ENCODE measurements at places on chromosomes 1 and 21.

GRCh38 chr1:63012339-63012738, 228.4 kb downstream of the ATG4C start:
- DNase-seq, result no peak

DNA sequence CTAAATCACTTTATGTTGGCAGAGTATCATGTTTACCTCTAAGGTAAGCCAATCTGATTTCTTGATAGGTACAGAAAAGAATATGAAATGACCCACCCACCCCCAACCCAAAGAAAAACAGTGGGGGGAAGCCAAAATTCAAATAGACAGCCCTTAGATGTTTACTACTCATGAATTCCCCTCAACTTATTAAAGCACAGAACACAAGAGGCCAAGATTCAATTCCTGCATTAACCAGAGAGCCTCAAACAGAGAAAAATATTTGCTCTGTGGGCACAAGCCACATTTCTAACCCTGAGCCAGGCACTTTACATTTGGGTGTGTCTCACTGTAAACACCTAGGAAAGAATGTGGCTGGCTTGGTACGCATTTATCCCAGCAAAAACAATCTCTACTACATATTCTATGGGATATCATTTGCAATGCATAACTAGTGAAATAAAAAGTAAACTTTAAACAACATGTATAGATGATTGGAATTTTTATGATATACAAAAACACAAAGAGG, 84.3 kb downstream of the PTPN14 start:
- DNase-seq, result no peak

GRCh38 chr1:145740269-145740668, 21.0 kb downstream of the CD160 start:
- DNase-seq, result no peak

- no peak for DNase-seq
Measured at GRCh38 chr21:42312626-42313104, 2.5 kb downstream of the TFF3 start.

DNA sequence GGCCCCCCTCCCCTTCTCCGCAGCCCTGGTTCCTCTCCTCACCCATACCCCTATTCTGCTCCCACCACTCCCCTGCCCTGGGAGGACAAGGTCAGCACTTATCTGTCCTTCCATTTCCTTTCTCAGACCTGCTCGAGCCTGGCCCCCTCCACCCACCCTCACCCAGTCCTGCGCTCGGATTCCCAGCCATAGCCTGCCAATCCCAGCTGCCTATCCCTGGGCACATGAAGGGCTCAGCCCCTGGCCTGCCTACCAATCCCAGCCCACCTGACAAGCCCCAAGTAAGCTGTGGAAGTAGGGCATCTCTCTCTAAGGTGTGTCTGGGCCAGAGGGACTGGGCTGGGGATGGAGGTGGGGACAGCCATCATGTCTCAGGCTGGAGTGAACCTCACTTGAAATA, 5.4 kb downstream of the BLACAT1 start:
- DNase-seq, result no peak

GRCh38 chr1:7962636-7963377, 1.3 kb downstream of the PARK7 start:
- no peak for DNase-seq

GRCh38 chr1:31787261-31787660, 23.1 kb upstream of the ADGRB2 start:
- DNase-seq, result peak; percentile 48

GRCh38 chr1:215444715-215445414, 122.2 kb upstream of the KCTD3 start:
- DNase-seq, result no peak

- no peak for DNase-seq
Measured at GRCh38 chr1:26745191-26745590, 42.6 kb upstream of the PIGV start.

DNA sequence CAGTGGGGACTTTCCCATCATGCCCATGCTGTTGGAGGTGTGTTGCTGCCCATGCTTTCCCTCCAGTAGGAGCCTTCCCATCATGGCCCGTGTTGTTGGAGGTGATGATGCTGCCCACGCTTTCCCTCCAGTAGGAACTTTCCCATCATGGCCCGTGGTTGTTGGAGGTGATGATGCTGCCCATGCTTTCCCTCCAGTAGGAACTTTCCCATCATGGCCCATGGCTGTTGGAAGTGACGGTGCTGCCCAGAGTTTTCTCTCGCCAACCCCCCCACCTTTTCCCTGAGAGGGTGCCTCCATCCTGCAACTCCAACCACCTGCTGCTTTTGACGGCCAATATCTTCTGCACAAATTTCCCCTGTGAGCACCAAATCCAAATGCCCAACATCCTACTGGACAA, 205.7 kb downstream of the TOMM20 start:
- no peak for DNase-seq

DNA sequence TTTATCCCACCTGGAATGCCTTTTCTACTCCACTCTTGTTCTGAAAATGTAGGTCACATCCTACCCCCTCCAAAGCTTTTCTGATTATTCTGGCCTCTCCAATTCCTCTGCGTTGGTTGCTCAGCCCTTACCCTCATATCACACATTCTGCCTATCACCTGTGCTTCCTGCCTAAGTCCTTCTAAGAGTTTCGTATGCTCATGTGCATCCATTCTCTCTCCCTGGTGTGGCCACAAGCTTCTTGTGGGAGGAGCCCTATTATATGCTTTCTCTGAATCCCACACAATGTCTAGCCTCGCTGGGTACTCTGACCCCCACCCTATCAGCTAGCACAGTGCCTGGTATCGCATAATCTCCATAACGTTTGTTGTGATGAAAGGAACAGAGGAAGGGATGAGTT, 54.2 kb downstream of the CD58 start:
- DNase-seq, result no peak

GRCh38 chr21:29145852-29146453, 15.5 kb downstream of the MAP3K7CL start:
- no peak for DNase-seq

DNA sequence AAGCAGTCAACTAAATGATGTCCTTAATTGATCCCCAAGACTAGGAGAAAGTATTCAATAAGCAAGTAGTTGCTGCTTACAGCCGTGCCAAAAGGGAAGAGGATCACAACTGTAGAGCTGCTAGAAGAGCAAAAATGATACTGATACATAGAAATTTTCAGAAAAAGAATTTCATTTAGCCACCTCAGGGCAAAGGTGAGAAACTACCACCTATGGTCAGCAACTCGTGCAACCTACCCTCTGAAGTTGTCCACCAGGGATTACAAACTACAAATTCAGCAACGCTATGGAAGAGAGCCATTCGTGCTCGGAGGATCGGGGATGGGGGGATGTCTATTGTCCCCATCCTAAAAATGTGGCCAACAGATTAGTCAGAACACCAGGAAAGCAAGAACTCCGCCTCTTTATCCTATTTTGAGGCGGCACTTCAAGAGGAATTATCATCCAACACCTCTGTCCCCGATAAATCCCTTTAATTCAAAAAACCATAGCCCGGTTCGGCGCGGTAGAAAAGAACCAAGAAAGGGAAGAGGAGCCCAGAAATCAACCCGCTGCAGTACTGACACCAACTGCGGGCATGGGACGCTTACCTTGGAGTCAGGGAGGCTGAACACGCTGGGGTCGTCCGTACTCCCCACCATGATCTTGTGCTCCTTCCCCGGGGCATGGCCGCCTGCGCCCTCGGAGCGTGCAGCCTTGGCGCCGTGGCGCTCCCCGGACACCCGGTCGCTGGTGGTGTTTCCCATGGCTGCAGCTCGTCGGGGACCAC, 687 bp downstream of the PRKAB2 start:
- no peak for DNase-seq

- no peak for DNase-seq
Measured at GRCh38 chr1:56566994-56567393, 12.4 kb downstream of the PLPP3 start.

DNA sequence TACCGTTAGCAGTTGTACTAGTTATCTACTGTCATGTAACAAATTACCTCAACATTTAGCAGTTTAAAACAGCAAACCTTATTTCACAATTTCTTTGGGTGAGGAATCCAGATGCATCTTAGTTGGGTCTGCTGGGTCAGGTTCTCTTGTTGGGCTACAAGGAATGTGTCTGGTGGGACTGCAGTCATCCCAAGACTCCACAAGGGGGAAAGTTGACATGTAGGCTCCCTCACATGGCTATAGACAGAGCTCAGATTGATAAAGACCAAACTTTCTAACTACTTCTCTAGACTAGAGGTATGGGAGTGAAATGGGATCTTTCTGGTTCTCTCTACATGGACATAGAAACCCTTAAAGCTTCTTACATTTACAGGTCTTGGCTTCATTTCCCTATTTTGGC, 160.9 kb downstream of the UCK2 start:
- DNase-seq, result no peak

DNA sequence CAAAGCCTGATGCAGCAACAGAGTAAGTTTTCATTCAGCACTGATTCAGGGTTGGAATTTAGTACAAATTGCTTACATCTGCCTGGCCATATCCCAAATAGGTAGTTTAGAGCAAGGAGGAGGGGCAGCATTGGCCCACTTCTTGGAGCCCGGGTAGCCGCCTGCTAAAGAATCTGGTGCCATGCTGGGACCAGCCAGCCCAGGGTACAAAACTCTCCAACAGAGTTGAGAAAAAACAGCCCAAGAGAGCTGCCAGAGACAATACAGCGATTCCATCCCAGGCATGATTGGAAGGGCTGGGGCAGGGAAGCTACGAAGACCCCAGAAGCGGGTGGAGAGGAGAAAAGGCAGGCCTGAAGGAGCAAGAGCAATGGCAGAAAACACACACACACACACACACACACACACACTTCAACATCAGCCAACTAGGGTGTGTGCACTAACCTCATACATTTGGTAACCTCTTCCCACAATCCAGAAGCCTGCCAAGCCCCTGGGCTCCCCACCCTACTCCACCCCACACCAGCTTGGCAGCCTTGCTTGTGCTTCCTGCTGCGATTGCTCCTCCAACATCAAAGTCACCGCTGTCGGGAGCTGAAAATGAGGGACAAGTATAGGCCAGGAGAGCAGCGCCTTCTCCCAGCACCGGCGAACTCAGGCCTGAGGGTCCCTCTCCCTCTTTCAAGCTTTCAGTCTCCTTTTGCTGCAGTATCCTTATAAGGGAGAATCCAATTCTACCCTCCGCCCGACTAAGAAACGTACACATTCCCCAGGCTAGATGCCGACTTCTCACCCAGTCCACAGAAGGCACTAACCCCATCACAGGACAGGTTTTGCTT, 1.2 kb downstream of the PIK3C2B start:
- DNase-seq, result peak; percentile 87

GRCh38 chr1:72375226-72375625, 92.9 kb upstream of the NEGR1 start:
- no peak for DNase-seq

- DNase-seq, result no peak
Measured at GRCh38 chr1:166297993-166298392, 131.2 kb upstream of the FAM78B start.

DNA sequence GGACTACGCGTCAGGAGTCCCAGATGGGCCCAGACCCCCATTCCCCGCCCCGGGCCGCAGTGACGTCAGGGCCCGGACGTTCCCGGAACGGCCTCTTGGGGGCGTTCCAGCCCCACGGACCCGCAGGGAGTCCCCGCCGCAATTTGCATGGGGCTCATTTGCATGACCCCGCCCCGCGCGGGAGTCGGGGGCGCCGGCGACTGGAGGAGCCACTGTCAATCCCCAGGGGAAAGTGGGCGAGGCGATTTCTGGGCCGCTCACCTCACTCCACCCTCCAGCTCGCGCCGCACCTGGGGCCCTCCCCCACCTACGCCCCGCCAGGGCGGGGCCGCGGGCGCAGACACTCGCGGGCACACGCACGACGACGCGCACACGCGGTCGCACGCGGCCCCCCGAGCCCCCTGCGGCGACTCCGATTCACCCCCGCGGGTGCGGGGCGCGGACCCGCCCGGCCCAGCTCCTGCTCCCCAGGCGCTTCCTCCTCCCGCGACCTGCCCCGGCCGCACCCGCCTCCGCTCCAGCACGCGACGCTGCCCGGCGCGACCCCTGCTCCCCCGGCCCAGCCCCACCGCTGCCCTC, 13.2 kb downstream of the AGRN start:
- peak; percentile 91 for DNase-seq

- DNase-seq, result no peak
Measured at GRCh38 chr1:211126622-211127021, 7.3 kb downstream of the KCNH1 start.

DNA sequence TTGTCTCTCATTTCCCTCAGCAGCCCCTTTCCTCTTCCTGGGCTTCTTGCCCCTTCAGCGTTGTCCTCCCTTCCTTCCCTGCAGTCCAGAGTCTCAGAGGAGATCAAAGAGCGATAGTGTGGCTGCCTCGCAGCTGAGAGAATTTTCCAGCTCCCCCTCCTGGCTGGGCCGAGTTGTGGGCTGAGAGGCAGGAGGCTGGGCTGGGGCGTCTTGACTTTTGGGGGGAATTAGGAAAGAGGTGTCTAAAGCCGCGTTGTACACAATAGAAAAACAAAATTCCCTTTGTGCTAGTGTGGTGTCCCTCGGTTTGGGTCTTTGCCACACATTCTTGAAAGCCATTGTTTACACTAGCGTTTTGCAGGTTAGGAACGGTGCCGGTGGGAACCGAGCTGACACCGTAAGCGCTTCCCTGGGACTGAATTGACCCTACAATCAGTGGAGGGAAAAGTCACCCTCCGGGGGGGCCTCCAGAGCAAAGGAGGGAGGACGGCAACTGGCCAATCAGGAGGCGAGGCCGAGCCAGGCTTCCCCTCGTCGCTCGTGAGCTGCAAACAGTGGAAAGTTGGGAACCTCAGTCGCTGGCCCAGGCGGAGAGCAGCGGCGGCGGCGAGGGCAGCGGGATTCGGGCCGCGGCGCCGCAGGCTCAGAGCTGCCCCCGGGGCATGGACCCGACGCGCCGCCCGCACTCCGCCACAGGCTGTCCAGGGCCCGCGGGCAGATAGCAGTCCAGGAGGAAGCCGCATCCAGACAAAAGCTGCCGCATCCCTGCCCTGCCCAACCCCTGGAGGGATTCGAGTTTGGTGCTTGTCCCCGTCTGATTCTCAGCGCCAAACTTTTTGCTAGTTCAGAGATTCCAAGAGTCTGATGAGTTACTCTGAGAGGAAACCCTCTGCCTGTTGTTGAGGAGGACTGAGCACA, at the start of gene HMCN1:
TSS of gene HMCN1 (plus strand) at position 574 of the 918 bp plus-strand sequence. CDS start 389 bp downstream, outside the sequence.
- peak; percentile 78 for DNase-seq

- no peak for DNase-seq
Measured at GRCh38 chr21:14615359-14615974, 69.4 kb upstream of the SAMSN1 start.

- no peak for DNase-seq
Measured at GRCh38 chr1:198549866-198550265, 9.4 kb upstream of the ATP6V1G3 start.

DNA sequence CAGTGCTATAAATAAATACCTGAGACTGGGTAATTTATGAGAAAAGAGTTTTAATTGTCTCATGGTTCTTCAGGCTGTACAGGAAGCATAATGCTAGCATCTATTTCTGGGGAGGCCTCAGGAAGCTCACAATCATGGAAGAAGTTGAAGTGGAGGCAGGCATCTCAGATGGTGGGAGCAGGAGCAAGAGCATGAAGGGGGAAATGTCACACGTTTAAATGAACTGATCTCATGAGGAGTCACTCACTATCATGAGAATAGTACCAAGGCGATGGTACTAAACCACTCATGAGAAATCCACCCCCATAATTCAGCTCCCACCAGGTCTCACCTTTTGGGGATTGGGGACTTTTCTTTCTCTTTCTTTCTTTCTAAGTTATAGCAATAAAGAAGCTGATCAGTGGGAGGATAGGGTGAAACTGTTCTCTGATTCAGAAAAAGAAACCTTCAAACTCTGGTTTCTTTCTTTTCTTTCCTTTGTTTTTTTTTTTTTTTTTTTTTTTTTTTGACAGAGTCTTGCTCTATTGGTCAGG, 17.1 kb upstream of the SPAG17 start:
- no peak for DNase-seq

- no peak for DNase-seq
Measured at GRCh38 chr1:246726881-246727280, 2.7 kb downstream of the SCCPDH start.

Measured in upper lobe of right lung (tissue), 1 donor.